ENCODE measurements at places on chromosomes 4 and X. TPM values are rescaled to one million over a fixed set of nuclear protein-coding genes. Genes with fewer than 3 reads are reported as not detected.

DNA sequence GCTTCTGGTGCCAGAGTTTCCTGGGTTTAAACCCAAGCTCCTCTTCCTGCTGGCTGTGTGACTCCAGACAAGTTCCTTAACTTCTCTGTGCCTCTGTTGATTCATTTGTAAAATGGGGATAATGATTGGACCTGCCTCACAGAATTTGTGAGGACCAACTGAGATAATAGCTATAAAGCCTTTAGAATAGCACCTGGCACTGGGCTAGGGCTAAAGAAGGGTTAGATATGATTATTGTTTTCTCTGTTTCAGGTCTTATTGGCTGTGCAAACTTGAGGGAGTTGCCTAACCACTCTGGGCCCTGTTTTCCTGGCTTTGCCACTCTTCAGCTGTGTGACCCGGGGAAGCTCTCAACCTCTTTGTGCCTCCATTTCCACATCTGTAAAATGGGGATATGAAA is 37.8 kb downstream of the LGI2 start:
- DNase-seq: no peak

GRCh38 chr4:185729391-185729804 is 82.6 kb downstream of the SORBS2 start:
- no peak for DNase-seq

- peak; percentile 39 for DNase-seq
Measured at GRCh38 chrX:134622056-134622812, 36.0 kb downstream of the PLAC1 start.

The VGLL1 gene
- total RNA-seq: not detected

The CXorf66 gene
- not detected for total RNA-seq
